Mesenteric fat pad (tissue), 1 donor: ENCODE measurements at places on chromosomes 1 and 21. TPM values are rescaled to one million over a fixed set of nuclear protein-coding genes. Genes with fewer than 3 reads are reported as not detected.

DNA sequence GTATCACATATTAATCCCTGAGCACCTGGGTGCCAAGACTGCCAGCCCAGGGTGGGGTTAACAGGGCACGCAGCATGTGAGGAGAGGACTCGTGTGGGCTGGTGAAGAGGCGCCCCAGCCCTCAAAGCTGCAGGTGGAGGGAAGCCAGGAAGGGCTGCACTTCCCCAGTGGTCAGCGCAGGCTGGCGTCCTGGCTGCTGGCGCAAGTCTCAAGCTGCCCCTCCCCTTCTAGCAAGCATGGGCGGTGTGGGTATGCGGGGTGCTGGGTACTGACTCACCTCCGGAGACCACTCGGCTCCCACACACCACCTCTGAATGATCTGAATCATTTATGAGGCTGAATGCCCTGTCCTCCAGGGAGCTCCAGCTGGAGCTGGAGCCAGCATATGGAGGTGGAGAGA, 44.0 kb downstream of the EIF2D start:
- DNase-seq = no peak

- peak; percentile 43 for DNase-seq
Measured at GRCh38 chr21:42030311-42030710, 20.2 kb upstream of the ZBTB21 start.

DNA sequence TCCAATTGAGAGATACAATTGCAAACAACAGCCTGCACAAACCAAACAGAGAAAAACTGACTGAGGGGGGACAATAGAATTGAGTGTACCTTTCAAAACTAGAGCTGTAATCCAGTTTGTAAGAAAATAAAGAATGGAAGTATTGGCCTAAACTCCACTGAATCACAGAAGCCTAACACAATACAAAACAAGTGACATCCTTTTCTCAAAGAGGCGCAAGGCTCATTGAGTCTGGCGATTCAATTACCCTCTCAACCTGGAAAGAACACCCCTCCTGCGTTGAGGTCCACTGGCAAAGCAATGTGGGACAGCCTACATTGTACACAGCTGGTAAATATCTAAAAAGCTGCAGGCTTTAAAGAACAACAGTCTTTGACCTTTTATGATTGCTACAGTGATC, 182.6 kb downstream of the DPYD start:
- DNase-seq = no peak

DNA sequence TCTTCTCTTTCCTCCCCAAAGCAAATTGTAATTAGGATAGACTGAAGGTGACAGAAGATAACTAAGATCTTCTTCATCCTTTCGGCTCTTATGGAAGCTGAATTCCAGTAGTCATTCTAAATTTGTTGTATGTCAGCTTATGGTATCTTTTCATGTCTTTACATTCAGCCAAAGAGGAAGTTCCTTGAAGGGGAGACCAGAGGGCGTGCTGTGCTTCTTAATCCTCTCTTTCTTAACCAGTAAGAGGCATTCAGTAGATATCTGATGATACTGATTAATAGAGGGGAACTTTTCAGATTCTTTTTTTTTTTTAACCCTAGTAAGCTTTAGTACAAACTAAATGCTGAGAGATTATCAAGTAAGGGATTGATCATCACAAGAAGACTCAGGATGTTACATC, 102.3 kb downstream of the OSBPL9 start:
- DNase-seq = no peak

GRCh38 chr1:20138961-20139550, at the start of gene PLA2G2F:
TSS of gene PLA2G2F (plus strand) at chr1:20139323. CDS start at chr1:20139428, 105 bp downstream.
- DNase-seq = no peak

DNA sequence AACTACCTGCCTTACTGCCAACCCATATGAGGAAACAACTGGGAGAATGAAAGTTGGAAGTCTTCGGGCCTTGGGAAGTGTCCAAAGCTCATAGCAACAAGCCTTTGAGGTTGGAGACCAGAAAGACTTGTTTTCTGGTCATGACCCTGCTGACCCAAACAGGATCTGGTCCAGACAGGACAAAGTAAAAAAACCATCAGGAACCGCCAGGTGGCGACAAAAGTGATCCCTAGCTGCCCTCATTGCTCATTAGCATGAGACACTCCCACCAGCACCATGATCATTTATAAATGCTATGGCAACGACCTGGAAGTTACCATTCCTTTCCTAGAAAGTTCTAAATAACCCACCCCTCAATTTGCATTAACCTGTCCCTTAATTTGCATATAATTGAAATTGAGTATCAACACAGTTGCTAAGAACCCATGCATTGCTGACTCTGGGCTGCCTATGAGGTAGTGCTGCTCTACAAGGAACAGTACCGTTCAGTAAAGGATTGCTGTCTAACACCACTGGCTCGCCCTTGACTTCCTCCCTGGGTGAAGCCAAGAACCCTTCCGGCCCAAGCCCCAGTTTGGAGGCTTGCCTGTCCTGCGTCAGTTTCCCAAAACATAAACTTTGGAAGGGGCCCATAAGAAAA, 89.0 kb downstream of the URB2 start:
- DNase-seq = no peak

DNA sequence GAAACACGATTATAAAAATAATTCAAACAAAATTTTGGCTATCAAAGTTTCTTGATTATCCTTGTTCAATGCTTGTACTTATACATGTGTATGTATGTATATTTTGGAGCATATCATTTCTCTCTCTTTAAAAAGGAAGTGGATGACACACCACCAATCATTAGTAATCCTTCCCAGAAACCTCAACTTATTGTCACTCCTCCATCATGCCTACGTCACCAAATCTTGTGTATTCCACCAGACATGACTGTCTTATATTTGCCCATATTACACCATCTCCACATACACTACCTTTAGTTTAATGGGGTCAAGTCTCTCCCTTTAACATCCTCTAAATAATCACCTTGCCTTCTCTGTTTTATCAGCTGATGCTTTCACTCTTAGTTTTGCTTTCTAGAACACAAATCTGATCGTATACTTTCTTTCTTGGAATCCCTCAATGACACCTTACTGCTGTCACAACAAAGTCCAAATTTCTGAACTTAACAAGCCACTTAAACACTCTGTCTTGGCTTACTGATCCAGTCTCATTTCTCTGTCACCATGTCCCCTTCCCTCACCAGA, 124.0 kb downstream of the BRINP3 start:
- no peak for DNase-seq

GRCh38 chr1:187570166-187570565, 741.4 kb downstream of the PLA2G4A start:
- no peak for DNase-seq

The ALG14 gene
- total RNA-seq = 8.1 TPM

GRCh38 chr1:212512816-212513559, 80.3 kb downstream of the NENF start:
- no peak for DNase-seq

GRCh38 chr1:6329851-6330250, 63.7 kb downstream of the ACOT7 start:
- DNase-seq = no peak

DNA sequence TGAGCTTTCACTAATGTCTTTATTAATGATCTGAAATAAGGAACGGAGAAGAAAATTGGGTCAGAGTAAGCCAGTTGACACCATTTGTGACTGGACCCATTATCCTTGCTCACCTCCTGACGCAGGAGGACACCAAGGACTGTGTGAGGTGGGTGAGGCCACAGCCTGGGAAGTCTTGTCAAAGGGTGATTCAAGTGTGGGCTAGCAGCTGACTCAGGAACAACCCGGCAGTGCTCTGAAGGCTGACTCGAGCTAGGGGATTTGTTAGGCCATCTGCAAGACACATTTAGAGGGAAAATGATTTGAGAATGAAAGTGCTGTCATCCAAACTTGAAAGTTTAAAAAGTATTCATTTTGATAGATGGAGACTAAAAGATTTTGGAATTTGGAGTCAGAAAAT, 21.2 kb downstream of the PRRX1 start:
- DNase-seq = no peak

The HES5 gene
- 0.58 TPM for total RNA-seq

DNA sequence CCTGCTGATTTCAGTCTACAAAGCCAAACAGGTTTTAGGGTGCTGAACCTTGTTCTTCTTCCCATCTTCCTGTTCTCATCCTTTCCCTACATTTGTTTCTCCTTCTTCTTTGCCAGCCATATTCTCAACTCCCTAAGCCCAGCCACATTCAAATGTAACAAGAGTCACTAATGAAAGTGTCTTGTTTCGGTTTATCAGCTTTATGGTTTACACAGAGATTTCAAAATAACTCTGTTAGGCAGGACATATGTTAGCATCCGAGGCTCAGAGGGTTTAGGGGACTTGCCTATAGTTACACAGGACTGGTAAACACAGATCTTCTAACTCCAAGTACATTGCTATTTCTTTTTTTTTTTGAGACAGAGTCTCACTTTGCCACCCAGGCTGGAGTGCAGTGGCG, 61.3 kb downstream of the NDUFS5 start:
- no peak for DNase-seq

DNA sequence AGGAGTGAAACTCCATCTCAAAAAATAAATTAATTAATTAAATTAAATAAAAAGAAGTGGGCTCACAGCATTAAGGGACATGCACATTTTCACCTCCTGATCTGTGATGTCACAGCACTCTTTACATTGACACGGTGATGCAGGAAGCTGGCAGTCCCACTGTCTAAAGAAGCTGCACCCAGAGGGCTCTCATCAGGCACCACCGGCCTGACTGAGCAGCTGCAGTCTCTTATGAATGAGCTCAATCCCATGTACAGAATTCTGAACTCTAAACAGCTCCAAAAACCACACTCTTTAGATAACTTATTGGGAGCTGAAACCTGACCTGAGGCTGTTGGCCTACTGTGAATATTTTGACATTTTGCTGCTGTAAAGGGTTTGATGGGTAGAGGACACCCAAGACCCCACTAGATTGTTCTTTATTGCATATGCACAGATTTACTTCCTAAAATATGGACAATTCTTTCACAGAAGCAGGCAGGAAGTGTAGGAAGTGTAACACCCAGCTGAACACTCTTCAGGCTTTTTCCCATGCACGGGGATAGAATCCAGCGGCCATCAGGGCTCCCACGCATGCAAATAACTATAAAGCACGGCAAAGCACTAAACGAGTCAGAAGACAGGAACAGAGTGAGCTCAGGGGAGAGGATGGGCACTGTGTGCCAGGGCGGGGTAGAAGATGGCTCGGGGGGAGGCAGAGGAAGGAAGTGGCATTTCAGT, 46.2 kb downstream of the L1TD1 start:
- DNase-seq = no peak

DNA sequence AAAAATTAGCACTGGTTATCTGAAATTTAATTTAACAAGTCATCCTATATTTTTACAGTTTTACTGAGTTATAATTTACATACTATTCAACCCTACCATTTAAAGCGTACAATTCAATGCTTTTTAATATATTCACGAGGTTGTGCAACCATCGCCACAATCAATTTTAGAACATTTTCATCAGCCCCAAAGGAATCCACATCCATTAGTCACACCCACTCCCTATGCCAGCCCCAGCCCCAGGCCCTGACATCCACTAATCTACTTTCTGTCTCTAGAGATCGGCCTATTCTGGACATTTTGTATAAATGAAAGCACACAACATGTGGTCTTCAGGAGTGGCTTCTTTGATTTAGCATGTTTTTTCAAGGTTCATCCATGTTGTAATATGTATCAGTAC, 134.7 kb downstream of the PSMG1 start:
- DNase-seq = no peak

The HSD3B2 gene
- total RNA-seq = not detected

GRCh38 chr1:223057569-223058093, 85.4 kb downstream of the TLR5 start:
- DNase-seq = no peak

DNA sequence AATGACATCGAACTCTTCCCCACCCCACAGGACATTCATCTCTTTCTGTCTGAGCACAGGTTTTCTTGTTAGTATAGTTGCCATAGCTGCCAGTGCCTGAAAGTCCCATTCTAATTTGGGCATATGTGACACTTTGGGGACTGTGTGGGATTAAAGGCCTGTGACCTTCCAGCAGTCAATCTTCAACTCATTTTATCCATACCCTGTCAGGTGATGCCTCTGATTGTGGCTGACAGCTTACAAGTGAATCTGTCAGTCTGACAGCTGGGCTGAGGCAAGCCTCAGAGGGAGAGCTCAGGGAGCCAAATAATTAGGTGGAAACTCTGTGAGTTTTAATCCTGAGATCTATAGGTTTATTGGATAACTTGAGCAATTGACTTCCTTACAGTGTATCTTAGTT, 29.6 kb downstream of the ZCCHC17 start:
- no peak for DNase-seq

GRCh38 chr1:215202868-215203267, 120.3 kb downstream of the KCNK2 start:
- no peak for DNase-seq

DNA sequence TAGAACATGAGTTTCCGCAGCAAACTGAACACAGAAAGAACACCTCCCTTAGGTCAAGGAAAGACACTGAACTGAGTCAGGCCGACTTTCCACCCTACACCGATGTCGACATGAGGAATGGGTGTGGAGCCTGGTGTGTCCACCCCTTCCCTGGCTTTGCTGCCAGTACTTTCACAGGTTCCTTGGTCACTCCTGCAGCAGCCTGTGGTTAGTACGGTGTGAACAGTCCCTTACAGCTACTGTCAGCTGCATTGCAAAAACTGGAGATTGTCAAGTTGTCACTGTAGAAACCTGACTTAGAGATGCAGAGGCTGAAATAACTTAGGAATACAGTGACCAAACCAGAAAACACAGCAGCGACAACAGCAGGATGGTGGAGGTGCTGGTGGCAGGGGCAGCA, 7.1 kb downstream of the PGLYRP3 start:
- no peak for DNase-seq

The S100A7 gene
- total RNA-seq = not detected

The BLACAT1 gene
- not detected for total RNA-seq

The TTC3 gene
- 141 TPM for total RNA-seq

The TLCD4 gene
- total RNA-seq = 15.9 TPM

GRCh38 chr1:150472601-150473200, 14.5 kb upstream of the TARS2 start:
- DNase-seq = peak; percentile 85

The NENF gene
- 55.7 TPM for total RNA-seq

DNA sequence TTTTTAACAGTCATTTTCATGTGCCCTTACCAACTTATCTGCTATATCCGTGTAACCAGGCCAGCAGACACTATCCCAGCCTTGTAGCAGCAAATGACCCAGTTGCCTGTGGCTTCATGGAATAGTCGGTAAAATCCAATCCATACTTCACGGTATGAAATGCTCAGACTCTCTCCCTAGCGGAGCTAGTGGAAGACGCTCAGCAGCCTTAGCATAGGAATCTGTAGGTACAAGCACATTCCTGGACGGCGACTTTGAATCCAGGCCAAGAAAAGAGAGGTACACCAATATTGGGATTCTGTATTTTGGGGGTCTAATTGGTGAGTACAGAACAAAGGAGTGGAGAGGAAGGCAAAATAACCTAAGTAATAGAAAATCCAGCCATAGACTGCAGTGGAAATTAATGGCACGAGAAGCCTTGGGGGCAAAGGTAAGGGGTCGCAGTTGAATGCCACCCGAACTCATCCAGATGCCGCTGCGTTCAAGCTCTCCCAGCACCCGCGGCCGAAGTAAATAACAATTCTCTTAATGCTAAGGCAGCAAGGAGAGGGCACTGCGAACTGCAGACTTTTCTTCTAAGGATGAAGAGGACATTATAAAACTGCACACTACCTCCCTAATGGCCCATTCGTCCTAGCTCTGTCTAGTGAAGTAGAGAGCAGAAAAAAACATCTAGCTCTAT, 17.7 kb upstream of the TBX15 start:
- DNase-seq = no peak
